ENCODE measurements at places on chromosomes 3 and 15.

- DNase-seq: no peak
Observed at GRCh38 chr3:79361748-79362378, 405.9 kb downstream of the ROBO1 start.

GRCh38 chr3:150469031-150469930, 61.2 kb downstream of the TSC22D2 start:
- DNase-seq: no peak

DNA sequence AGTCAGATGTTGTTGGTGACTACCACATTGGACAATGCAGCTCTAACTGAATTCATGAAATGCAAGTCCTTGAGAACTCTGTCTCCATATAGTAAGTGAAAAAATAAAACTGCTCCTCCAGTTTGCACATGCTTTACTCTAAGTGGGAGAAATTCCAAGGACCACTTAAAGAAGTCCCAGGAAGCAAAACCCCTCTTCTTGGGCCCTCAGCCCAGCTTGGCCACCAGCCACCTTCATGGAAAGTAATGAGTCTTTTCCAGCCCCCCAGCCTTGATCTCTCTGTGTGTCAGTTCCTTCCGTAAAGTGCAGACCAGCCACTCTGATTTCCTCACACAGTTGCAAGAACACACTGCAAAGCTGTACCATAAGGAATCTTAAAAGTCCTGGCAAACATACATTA, 34.5 kb downstream of the DAPK2 start:
- no peak for DNase-seq

DNA sequence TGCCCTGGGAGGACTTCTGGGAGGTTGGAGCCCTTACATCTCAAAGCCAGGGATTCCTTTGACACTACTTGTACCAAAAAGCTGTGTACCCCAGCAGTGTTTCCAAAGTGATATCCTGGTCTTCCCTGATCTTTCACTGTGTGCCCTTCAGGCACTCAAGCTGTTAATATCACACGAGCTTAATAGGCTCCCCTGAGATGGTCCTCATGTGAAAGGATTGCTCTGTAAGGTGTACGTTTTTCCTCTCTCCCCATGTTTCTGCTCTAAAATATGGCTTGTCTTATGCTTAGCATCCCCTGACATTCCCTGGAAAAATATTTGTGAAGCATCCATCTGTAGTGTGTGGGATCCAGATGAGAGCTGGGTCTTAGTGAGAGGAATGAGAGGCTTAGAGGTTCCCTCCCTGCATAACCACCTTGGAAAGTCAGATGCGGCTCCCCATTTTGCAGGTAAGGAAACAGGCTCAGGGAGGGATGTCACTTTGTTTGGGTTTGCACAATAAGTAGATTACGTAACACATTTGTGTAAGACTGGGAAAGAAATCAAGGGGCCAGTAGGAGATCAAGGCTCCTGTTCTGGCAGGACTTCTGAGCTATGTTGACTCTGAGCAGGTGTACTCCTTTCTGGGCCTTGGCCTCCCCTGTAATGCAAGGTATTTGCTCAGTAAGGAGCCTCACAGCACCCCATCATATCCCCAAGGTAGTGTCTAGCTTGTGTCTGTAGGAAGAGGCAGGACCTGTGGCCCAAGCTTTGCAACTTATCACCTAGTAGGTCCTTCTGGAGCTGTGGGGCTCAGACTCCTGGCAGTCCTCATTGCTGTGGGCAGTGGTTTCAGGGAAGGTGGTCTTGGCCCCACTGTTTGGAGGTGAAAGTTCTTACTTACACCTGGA, 667 bp upstream of the ACOX2 start:
- DNase-seq: no peak

- DNase-seq: no peak
Observed at GRCh38 chr3:184457329-184457728, 77.5 kb downstream of the CHRD start.

DNA sequence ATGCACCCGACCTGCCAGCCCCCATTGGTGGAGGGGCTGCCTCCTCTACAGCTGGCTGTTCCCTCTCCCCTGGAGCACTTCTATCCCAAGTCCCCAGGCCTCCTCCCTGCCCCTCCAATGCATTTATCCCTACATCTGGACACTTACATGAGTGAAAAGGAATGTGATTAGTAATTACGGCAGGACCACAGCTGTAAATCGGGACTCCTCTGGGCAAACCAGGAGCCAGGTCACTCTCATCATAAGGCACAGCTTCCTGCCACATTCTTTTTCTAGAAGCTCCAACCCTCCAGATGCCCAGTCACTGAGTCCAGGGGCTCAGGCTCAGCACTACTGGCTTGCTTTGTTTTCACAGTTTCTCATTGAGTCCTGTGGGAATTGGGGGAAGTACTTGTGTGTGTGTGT, 54.3 kb downstream of the IL20RB start:
- no peak for DNase-seq

- DNase-seq: no peak
Observed at GRCh38 chr3:134839422-134839821, 44.4 kb downstream of the EPHB1 start.

GRCh38 chr15:69934607-69935006, 163.1 kb downstream of the TLE3 start:
- DNase-seq: no peak

DNA sequence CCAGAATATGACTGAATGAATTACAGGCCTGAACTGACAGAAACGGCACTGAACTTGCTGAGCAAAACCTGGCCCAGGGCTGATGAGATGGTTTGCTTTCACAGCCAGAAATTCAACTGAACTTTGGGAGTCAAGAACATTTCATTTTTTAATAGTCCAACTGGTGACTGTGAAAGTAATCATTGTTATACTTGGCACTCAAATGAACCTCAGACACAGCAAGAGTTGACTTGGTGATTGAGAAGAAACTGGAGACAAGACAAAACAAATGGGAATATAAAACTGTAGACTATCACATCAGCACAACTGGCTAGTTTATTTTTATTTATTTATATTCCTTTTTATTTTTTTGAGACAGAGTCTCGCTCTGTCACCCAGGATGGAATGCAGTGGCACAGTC, 858.9 kb upstream of the CFAP20DC start:
- DNase-seq: no peak

GRCh38 chr15:51982013-51982769, 10.6 kb upstream of the LEO1 start:
- DNase-seq: no peak

DNA sequence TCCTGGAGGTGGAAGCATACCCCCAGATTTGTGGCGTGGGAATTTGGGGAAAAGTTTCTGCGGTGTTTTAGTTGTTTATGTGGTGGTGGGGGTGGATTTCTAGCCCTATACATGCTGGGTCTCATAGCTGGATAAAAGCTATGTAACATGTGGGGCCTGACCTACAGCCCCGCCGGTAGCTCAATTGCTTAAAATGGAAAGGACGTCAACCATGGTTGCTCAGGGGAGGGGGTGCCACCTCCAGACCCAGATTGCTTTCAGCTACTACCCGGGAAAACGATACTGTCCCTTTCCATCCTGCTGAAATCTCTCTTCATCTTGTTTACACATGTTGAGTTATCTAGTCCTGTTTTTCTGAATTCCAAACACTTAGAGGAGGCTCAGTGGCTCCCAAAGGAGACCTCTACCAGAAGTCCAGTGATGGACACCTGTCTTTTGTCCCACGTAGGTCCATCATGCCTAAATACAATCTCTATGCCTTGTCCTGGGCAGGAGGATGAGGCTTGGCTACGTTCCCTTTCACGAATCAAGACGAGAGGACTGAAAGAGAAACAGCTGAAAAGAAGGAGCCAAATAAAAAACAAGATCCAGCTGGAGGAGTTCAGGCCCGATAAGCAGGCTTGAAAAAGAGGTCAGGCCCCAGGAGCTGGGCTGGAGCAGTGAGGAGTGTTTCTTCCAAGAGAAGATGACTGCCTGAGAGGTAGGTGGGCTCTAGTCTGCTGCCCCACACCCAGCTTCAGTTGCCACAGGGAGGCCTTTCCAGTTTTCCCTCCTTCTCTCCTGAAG, 72.1 kb upstream of the TPRG1 start:
- DNase-seq: no peak

DNA sequence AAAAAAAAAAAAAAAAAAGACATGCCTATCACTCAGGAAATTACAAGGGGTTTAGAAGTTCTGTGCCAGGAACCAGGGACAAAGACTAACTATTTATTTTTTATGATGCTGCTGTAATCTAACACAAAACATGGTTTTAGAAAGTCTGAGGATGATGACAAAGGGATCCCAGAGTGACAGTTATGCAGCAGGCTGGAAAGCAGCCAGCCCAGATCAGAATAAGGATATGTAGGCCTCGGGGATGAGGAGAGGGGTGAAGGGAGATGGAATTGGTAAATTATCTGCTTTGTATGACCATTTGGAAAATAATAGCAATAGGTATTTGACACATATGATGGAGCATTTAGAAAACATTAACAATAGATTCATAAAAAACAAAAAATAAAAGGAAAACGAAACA, 34.1 kb upstream of the NMD3 start:
- no peak for DNase-seq

DNA sequence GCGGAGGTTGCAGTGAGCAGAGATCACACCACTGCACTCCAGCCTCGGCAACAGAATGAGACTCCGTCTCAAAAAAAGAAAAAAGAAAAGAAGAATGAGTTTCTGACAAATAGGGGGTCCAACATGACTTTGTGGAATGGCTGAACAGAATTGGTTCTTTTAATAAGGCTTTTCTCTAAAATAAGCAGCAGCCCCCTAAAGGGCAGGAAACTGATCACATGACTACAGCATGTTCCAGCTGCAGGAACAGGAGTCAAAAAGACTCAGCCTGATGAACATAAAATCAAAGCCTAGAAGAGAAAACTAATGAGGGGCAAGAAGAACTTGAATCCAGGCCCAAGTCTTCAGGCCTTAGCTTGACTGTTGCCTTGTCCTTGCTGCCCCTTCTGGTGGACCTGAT, 89.7 kb upstream of the ARRDC4 start:
- no peak for DNase-seq

DNA sequence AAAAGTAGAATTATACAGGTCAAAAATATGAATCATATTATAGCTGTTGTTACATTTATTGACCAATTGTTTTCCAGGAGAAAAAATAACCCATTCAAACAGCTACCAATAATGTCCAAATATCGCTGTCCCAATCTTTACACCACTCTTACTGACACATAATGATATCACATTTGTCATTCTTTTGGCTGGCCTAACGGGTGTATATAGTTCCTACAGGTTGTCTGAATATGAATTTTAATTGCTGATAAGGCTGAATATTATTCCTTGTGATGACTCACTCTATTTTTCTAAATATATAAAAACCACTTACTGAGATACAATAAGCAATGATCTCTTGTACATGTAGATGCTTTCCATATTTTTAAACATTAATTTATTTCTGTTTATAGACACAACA, 76.4 kb downstream of the FSIP1 start:
- no peak for DNase-seq

DNA sequence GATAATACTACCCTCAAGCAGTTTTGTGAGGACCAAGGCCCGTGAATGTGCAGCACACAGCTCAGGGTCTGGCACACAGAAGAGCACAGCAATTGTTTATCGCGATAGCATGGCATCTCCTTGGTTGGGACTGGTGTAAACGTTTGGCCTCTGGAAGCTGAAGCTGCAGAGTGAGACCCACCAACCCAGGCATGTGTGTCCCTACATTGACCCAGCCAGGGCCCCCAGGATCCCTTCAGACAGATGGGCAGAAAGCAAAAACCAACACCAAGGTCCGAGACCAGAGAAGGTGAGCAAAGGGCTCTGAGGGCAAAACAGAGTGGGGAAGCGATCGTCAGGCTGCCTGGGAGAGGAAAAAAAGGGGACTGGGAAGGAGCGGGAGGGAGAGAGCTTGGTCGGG, 12.6 kb upstream of the PSTPIP1 start:
- DNase-seq: no peak

GRCh38 chr3:107756649-107757048, 233.9 kb downstream of the BBX start:
- no peak for DNase-seq

- no peak for DNase-seq
Observed at GRCh38 chr3:66860771-66861170, 137.3 kb upstream of the KBTBD8 start.

GRCh38 chr3:31086698-31087097, 192.2 kb upstream of the GADL1 start:
- no peak for DNase-seq

DNA sequence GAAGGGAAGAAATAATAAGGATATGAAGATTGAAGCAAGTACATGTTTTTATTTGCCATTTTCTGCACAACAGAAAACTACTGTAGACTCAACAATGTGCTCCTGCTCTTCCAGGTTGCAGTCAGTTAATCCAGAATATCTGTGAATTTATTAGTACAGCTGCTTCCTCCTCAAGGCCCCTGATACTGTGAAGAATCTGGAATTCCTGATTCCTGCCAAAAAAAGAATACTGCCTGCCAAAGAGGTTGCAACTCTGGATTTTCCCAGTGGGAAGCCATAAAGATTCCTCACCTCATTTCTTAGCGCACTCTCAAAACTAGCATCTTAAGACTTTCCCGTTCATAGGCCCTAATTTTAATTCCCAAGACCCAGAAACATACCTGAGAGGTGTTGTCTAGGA, 33.6 kb upstream of the LRRC3B start:
- no peak for DNase-seq

- DNase-seq: no peak
Observed at GRCh38 chr15:58574631-58575030, 142.8 kb downstream of the LIPC start.

- DNase-seq: peak; percentile 47
Observed at GRCh38 chr15:32007355-32007960, 22.9 kb upstream of the CHRNA7 start.

GRCh38 chr3:136712941-136713340, 39.2 kb downstream of the STAG1 start:
- no peak for DNase-seq

DNA sequence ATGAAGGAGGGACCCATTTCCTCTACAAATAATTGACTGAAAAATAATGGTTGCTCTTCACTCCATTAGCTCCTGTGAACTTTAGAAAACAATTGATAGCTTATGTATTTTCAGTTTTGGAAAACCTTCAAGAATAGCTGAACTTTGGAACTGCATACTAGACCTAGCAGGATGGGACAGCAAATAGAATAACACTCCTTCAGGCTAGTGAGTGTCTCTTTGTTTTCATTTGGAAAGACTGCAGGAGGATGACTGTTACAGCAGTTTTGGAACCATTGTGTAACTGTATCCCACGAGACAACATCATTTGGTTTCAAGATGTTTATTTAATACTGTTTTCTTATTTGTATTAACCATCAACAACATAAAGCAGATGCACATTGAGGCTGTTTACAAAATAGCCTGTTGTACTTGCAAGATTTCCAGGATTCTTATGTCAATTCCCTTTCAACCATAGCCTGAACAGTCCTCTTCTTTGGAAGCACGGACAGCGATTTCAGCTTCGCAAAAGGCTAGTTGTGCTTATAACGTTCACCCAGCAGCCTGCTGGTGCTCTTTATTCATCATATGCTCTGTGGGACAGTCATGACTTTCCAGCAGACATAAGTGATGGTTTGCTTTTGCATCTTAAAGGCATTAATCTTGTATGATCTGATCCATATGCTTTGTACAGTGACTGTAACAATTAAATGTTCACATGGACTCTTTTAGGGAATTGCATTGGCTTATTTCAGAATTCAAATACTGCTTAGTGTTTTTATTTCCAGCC, 335.5 kb downstream of the IL5RA start:
- DNase-seq: no peak

GRCh38 chr3:194277104-194277785, 73.9 kb downstream of the CPN2 start:
- DNase-seq: no peak

Measured in NCI-H187 (cell line).